ENCODE measurements at places on chromosomes 13 and 19.

DNA sequence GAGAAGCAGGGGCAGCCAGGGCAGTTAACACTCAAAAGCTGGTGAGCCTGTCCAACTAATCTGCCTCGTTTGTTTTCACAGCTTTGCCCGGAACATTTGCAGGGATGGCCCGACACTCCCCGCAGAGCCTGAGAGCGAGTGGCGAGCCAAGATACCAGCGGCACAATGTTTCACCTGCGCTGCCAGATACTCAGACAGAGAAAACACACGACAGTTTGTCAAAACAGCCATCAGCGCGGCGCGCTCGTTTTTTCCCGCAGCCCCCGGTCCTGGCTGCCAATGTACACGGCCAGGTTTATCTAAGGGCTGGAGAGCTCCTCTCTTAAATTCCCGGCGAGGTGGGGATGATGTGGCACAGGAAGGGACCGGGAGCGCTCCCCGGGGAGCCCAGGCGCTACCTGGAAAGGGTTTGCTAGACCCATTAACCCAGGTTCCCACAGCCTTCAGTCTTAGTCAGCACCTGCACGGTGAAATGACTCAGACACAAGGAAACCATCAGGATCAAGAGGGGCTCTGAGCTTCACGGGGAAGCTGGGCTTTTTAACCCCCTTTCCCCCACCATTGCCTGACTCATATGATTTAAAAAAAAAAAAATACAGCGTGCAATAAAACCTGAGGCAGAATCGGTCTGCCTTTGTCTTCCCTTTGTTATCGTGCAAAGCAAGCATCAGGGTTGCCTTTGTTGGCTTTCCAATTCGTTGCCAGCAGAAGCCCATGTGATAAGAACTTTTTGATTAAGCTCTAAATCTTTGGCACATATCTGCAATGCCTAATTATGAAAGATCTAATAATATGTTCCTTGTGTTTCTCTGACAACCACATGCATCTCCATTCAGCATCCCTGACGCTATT is 186.2 kb downstream of the EFNB2 start:
- DNase-seq, result no peak

GRCh38 chr13:52999093-52999696 is 29.4 kb upstream of the OLFM4 start:
- DNase-seq, result peak; percentile 13

GRCh38 chr19:30590596-30591229 is 218.5 kb downstream of the ZNF536 start:
- no peak for DNase-seq

GRCh38 chr13:33003458-33004019 is 12.7 kb upstream of the KL start:
- no peak for DNase-seq

DNA sequence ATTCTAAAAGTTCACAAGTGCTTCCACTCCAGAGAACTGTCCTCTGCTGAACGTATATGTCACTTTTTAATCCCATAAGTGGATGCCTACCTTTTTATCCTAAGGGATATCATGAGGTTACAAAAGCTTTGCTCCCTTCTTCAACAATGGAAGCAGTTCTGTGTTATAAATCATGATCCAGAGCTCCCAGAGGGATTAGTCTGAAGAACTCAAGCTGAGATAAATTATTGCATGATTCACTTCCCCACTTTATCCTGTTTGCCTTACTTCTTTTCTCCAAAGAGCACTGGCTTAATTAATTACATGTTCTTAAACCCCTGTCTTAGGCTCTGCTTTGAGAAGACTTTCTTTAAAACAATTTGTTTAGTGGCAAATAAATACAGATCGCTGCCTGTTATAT is 246.7 kb downstream of the PCDH17 start:
- DNase-seq, result no peak
